ENCODE measurements at places on chromosomes 1 and 21.

- DNase-seq, result no peak
These were observed 9.4 kb upstream of the TMEM52 start for GRCh38 chr1:1928231-1929101.

GRCh38 chr1:105485207-105485606 is 1571.3 kb upstream of the PRMT6 start:
- no peak for DNase-seq

GRCh38 chr1:36295390-36295789 is 10.8 kb upstream of the SH3D21 start:
- DNase-seq, result no peak

- no peak for DNase-seq
These were observed 37.8 kb upstream of the RRP15 start for GRCh38 chr1:218247339-218247738.

GRCh38 chr1:26029864-26030481 is 8.4 kb downstream of the EXTL1 start:
- DNase-seq, result no peak

DNA sequence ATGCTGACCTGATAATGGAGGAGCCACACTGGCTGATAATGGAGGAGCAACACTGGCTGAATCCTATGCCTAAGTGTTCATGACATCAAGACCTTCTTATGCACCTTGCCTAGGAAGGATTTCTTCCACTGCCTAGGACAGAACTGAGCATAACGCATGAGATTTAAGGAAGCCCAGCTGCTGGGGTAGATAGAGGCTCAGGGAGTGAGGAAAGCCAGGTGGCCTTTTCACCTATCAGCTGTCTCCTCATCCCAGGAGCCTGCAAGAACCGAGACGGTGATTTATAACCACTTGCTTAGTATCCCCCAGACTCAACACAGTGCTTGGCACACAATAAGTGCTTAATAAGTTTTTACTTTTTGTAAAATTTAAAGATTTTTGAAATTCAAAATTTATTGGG is 7.4 kb upstream of the CTBS start:
- no peak for DNase-seq

DNA sequence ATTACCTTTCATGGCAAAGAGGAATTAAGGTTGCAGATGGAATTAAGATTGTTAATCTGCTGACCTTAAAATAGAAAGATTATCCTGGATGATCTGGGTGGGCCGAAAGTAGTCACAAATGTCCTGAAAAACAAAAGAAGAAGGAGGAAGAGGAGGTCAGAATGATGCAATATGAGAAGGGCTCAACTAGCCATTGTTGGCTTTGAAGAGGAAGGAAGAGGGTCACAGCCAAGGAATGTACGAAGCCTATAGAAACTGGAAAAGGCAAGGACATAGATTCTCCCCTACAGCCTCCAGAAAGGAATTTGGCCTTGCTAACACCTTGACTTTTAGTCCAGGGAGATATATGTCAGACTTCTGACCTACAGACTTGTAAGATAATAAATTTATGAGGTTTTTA is 39.4 kb upstream of the FMOD start:
- no peak for DNase-seq

DNA sequence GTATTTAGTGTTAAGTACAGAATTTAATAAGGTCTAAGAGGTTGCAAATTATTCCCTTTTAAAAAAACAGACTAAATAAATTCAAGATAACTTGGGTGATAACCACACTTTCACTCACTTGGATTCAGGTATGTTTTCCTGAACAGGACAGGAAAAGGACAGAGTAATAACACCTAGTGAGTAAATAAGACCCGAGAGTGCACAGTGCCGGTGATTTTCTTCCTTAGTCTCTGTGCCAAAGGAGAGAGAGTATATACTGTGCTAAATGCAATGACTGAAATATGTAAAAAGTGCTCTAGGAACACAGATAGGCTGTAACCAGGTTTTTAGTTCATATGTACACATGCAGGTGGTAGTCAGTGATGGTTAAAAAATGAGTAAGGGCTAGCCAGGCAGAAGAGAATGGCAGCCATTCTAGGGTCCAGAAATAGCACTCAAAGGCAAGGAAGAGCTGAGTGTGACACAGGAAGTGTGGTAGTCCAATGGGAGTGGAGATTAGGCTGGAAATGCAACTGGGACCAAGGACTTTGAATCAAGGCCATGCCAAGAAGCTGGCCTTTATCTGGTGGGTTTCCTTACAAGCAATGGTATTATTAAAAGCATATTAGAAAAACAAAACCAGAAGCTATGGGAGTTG is 58.1 kb downstream of the NRIP1 start:
- no peak for DNase-seq

- no peak for DNase-seq
These were observed 3.7 kb upstream of the DIPK1A start for GRCh38 chr1:92964998-92965397.

- DNase-seq, result no peak
These were observed 2.0 kb upstream of the SRM start for GRCh38 chr1:11061652-11062365.

DNA sequence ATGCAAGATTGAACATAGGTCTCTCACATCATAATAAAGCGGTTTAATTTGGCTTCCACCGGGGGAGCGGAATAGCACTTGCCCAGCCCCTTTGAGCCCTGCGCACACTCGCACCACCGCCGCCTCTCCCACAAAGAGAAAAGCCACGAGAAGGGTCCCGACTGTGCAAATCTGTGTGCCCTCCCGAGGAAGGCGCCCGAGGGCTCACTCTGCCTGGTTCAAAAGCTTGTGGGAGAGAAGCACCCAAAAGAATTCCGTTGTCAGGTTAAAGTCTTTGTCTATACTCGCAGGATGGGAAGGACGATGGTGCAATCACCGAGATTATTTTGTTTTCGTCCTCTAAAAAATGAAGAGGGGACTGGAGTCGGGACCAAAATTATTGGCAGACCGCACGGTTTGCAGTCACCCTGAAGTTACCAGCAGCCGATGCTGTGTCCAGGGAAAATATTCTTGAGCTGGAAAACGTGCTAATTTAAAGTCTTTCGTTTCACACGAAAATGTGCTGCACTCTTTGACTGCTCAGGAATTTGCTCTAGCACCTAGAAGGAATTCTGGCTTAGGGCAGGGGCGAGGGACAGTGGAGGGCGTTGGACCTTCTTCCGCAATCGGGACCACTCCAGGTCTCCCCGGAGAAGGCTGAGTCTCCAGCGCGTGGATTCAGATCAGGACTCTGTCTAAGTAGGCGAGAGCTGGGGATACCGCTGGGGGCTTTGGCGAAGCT is 6.6 kb upstream of the SIM2 start:
- DNase-seq, result no peak

DNA sequence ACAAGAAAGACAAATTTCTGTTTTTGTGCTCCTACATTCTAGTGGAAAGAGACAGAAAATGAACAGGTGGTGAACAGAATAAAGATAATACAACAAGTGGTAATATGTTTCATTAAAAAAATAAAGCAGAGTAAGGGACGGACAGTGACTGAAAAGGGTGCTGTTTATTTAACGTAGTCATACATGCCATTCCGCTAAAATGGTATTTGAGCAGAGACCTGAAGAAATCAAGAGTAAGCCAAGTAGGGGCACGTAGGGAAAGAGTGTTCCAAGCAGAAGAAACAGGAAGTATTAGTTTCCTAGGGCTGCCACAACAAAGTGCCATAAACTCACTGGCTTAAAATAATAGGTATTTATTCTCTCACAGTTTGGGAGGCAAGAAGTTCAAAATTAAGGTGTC is 65.6 kb upstream of the KCTD3 start:
- no peak for DNase-seq

GRCh38 chr1:3333903-3334302 is 120.6 kb upstream of the ARHGEF16 start:
- DNase-seq, result no peak

- DNase-seq, result no peak
These were observed 20.7 kb upstream of the KCNA2 start for GRCh38 chr1:110626889-110627288.

GRCh38 chr1:9275567-9276034 is 17.1 kb upstream of the SPSB1 start:
- peak; percentile 90 for DNase-seq

DNA sequence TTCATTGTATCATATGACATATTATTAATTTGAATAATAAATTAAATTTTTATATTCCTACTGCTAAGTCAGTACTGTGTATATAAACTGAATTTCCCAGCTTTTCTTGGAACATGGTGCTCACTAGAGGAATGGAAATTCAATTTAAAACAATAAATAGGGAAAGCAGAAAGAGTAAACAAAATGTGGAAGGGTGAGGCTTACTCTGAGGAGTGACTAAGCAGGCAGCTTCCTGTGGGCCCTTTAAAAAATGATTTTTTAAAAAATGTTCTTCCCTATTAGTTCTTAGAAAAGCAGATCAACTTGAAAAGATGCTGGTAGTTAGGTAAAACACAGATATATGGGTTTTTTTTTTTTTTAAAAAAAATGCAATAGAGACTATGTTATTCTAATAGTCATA is 49.5 kb upstream of the S1PR1 start:
- no peak for DNase-seq

GRCh38 chr1:9120312-9120958 is 8.5 kb downstream of the GPR157 start:
- no peak for DNase-seq

GRCh38 chr1:159208175-159208825 is 3.6 kb downstream of the ACKR1 start:
- DNase-seq, result no peak
